ENCODE measurements at places on chromosomes 1 and 21.

DNA sequence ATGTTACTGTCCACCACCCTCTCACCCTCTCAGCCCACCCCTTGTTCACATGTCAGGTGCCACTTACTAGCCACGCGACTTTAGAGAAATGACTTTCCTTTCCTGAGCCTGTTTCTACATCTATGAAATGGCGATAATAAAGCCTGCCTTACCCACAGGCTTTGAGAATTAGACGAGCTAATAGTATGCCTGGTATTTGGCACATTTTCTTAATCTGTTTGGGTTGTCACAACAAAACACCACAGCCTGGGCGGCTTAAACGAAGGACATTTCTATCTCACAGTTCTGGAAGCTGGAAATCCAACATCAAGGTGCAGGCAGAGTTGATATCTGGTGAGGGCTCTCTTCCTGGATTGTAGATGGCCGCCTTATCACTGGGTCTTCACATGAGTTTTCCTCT lies 273.9 kb upstream of the FMN2 start:
- no peak for DNase-seq

GRCh38 chr21:17818186-17819113 lies 706 bp downstream of the C21orf91 start:
- DNase-seq: peak; percentile 38

GRCh38 chr1:87612956-87613355 lies 284.3 kb downstream of the LMO4 start:
- DNase-seq: no peak

DNA sequence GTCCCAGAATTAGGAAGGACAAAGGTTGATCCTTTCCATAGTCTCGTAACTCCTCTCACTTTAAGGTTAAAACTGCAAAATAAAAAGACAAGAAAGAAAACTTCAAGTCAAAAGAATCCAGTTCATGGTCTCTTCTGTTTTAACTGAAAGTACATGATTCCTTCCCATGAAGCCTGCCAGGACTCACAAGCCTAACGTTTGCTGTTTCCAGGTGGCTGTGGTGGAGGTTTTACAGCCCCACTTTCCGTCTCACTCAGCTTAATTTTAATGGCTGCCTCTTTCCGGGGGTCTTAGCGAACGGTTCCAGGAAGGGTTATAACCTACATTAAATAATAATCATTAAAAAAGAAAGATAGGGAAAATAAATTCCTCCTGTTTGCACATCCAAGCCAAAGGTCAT lies 136.8 kb upstream of the SPAG17 start:
- DNase-seq: no peak

- DNase-seq: no peak
These were observed 15.0 kb downstream of the NFIA start for GRCh38 chr1:61097317-61097716.

DNA sequence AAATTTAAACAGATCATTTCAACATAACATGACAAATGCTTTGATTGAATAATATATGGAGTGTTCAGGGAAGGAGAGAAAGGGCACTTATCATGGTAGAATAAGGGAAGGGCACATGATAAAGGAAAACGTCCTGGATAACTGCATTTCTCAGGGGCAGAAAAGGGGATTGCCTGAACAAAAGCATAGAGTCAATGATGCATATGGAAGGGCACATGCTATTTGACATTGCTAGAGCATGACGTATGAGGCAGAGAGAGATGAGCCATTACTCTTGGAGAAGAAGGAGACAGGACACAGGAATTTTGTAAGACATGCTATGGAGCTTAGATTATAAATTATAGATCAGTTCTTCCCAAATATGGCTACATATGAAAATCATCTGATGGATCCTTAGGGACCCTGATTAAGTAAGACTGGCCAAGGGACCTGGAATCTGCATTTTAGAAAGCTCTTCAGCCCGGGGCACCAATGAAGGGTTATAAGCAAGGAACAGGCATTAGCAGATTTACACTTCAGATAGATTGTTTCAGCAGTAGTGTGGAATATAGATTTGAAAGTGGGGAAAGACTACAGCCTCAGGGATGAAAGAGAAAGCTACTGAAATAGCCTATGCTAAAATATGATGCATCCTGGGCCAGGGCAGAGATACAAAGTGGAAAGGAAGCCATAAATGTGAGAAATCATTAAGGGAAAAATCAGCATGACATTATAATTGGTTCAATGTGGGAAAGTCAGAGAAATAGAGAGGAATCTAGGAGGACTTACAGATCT lies 21.3 kb downstream of the FMO2 start:
- no peak for DNase-seq

- no peak for DNase-seq
These were observed 304.9 kb downstream of the KCNH1 start for GRCh38 chr1:210828996-210829596.

GRCh38 chr21:36350282-36350910 lies 30.4 kb downstream of the MORC3 start:
- DNase-seq: no peak

- DNase-seq: no peak
These were observed 169.5 kb upstream of the USP24 start for GRCh38 chr1:55384637-55385036.

- DNase-seq: no peak
These were observed 8.1 kb upstream of the CGN start for GRCh38 chr1:151502859-151503780.

DNA sequence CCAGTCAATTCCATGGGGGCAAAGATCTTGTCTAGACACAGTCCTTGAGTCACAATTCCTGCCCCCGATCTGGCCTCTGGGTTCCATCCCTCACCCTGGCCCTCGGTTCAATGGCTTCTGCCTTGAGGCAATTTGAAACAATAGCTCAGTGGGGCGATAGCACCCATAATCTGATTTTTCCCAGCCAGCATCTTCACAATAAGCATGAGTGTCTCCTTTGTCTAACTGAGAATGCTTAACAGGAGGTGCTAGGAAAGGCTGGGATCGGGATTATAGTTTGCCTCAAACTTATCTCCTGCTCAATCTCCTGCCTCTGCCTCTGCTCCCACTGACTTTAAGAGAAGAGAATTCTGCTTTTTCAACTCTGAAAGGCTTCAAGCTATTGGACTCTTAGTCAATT lies 293.9 kb upstream of the PROX1 start:
- no peak for DNase-seq
